Activated naive CD4-positive, alpha-beta T cell (primary cell): ENCODE measurements at places on chromosomes 11 and 22.

GRCh38 chr11:86244063-86244521 is 461 bp upstream of the EED start:
- DNase-seq = peak; percentile 51

DNA sequence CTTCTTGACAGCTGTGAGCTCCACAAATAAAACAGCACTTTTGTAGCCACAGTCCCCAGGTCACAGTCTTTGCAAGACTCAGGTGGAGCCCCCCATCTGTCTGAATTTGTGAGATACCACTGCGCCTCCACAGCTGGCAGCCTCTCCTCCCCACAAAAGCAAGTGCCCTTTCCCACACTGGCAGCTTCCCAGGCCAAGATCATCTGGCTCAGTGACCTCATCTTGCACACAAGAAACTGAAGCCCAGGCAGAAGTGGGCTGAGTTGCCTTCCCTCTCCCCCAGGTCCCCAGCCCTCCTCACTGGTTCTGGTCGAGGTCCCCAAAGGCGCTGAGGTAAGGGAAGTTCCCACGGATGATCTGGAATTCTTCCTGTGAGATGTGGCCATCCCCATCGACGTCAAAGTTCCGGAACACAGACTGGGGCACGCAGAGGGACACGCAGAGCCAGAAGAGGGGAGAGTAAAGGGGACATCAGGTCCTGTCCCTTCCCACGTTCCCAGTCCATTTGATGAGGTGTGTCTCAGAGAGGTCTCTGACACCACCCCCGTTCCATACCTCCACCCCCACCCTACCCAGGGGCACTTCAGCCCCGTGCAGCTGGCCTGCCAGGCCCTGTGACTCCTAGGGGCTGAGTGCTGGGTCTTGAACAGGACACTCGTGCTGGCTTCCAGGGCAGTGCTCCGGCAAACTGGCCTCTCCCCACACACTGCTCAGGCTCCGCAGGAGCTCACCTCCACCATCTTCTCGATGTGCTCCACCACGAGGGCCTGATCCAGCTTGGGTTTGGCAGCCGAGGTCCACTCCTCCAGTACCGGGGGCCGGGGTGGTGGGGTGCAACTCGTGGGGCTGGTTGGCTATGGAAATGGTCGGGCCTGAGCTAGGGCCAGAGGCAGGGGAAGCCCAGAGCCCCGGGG is 8.9 kb downstream of the RASGRP2 start:
- DNase-seq = no peak

GRCh38 chr11:119361056-119361787 is 14.7 kb upstream of the MFRP start:
- DNase-seq = no peak

- no peak for DNase-seq
Observed at GRCh38 chr11:62153087-62153395, 29.2 kb downstream of the INCENP start.

DNA sequence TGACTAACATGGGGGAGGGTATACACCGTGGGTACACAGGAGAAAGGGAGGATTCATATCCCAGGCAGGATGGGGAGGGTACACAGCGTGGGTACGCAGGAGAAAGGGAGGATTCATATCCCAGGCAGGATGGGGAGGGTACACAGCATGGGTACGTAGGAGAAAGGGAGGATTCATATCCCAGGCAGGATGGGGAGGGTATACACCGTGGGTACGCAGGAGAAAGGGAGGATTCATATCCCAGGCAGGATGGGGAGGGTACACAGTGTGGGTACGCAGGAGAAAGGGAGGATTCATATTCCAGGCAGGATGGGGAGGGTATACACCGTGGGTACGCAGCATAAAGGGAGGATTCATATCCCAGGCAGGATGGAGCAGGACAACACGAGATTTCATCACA is 36.6 kb upstream of the NRIP3 start:
- DNase-seq = no peak

DNA sequence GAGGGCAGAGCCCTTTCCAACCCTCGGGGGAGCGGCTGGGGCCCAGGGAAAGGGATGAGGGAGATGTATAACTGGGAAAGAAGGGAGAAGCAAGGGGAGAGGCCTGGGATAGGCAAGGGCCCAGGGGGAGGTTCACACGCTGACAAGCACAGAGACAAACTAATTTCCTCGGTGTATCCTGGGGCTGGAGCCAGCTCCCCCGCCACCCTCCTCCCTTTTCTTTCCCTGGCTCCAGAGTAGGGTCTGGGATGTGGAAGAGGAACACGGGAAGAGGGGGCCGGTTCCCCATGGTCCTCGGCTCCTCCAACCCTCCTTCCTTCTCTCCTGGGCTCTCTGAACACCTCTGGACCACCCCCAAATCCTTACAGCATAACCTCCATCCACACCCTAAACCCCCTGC is 6.9 kb downstream of the CLCF1 start:
- no peak for DNase-seq

DNA sequence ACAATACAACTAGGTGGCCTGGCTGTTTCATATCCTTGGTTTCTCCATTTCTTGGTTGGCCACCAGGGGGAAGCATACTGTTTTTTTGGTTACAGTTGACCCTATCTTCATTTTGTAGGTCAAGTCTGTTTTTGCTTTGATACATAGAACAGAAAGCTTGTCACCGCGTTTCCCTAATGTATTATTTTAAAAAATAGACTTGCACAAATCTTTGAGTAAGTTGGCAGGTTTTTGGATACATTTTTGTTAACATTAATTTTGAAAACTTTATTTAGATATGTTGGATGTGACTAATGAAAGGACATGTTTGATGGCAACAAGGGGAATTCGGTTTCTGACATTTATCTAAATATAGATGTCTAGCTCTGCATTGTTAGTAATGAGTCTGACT is 3.0 kb downstream of the NCR3LG1 start:
- DNase-seq = no peak

DNA sequence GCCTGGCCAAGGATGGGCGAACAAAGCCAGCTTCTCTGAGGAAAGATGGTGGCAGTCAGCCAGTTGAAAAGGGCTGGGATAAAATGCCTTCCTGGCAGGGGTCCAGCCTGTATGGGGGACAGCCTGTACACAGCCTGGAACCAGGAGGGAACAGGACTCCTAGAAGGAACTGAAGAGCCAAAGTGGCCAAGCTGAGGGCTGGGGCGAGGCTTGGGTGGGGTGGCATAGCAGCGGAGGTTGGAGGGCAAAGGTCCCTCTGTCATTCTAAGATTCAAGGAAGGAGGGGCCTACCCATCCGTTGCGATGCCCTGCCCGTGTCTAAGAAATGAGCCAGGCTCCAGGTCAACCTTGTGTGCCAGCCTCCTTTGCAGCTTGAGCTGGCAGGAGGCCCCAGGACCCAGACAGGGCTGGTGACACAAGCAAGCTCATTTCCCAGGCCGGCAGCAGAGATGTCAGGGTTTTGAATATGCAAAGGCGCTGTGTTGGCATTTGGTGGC is 22.6 kb downstream of the FADD start:
- DNase-seq = no peak
